Retinal pigment epithelial cell (primary cell): ENCODE measurements at places on chromosomes 1 and 21.
A peak's percentile ranks its signal among the peaks of the same experiment; 100 is the strongest.

- DNase-seq = peak; percentile 4
These were observed 177.7 kb upstream of the EDN2 start for GRCh38 chr1:41662061-41662764.

- DNase-seq = no peak
These were observed 229.9 kb downstream of the SLC45A1 start for GRCh38 chr1:8547791-8548190.

GRCh38 chr21:43919871-43920801, 55.1 kb downstream of the AGPAT3 start:
- DNase-seq = no peak

DNA sequence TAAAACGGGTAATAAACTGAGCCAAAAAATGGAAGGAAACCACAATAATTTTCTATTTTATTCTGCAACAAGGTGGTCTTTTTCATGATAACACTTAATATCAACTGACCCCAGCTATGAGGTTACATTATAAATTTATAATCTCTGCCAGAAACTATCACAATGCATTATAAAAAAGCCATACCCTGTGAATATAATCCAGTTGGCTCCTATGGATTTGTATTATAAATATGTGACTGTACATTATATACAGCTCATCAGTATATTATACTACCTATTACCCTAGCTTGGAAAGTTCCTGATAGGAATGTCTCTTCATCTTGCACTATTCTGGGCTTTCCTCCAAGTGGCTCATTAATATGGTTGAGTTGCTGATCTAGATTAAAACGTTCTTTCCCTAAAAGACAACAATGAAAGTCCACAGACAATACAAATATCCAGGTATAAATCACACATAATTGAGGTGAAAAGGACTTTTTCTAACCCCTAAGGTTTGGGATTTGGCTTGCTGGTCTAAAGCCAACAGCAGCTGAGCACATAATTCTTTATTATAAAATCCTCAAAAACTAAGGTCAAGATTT, 487.7 kb downstream of the TTLL7 start:
- DNase-seq = peak; percentile 33

- no peak for DNase-seq
These were observed 20.0 kb upstream of the DISP1 start for GRCh38 chr1:222794656-222795474.

- DNase-seq = no peak
These were observed 39.5 kb downstream of the AJAP1 start for GRCh38 chr1:4693891-4694290.

DNA sequence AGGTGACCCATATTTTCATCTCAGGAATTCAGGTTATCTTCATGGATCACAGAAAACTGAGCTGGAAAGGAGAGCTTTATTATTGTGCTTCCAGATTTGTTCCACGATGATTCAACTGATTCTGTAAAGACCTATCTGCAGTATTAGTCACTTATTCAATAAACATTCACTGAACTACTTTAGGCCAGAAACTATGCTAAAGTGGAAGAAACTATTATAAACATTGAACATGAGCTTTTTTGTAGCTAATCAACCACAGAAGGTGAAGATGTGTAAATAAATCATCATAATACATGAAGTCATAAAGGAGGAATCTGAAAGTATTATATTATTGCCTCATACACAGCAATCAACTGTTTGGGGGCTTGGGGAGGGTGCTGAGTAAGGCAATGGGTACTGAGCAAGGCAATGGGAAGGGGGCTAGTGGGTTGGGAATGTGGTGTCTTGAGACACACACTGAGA, 30.6 kb upstream of the EXO1 start:
- no peak for DNase-seq
